ENCODE measurements at places on chromosomes 4 and X.

DNA sequence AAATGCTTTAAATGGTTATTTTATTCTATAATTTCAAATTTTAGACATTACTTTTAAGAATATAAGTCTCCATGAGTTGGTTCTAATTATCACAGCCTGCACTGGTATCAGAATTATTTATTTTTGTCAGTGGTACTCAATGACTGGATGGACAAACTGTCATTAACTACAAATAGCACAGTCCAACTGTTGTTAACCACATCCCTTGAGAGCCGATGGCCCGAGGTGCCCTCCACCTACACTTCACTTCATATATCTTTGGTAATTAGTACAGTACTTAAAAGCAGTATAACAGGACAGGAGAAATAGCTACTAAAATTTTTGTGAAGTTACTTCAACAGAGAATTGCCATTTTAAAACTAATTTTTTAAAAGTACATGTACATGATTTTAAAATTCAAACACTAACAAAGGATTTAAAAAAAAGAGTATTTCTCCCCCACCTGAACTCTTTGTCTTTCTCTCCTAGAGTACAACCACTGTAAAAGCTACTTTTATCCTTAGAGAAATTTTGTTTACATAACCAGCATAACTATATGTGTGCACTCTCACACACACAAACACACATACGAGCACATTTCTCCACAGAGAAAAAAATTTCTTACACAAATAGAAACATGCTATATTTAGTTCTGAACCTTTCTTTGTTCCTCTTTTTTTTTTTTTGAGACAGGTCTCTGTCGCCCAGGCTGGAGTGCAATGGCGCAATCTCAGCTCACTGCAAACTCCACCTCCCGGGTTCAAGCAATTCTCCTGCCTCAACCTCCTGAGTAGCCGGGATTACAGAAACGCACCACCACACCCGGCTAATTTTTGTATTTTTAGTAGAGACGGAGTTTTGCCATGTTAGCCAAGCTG lies 6.5 kb downstream of the TIFA start:
- no peak for DNase-seq

GRCh38 chr4:26086621-26087441 lies 172.8 kb downstream of the SMIM20 start:
- no peak for DNase-seq

DNA sequence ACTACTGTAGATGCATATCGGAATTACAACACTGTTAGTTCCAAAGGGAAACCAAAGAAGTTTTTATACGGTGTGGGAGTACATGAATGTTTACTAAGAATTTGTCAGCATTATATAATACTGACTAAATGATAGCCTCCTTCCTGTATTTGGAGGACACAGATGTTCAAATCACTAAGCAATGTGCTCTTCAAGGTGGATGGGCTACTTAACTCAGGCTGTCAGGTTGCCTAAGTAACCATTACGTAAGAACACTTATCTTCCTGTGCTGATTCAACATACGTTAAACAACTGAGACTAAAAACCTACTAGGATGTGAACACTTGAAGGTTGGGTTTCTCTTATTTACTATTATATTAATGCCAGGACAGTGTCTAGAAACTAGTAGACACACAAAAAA lies 81.9 kb upstream of the HPGD start:
- DNase-seq: no peak

- no peak for DNase-seq
These were observed 16.1 kb upstream of the WAS start for GRCh38 chrX:48667509-48667908.

DNA sequence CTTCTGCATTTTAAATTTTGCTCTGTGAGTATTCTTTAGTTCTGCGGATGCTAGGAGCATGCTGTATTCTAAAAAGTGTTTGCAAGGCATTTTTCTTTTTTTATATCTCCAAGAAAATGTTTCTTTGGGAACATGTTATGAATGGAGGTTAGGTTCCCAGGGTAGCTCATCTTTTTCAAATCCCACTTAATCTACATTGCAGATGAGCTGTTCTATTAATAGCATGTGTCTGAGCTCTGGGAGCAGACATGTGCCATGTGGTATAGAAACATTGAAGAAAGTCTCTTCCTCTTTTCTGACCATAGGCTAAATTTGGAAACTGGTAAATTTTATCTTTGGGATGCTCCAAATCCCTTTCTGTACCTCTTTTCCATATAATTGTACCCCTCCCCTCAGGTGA lies 23.2 kb downstream of the DIAPH2 start:
- DNase-seq: no peak

GRCh38 chr4:155911905-155912304 lies 8.4 kb downstream of the TDO2 start:
- no peak for DNase-seq

- no peak for DNase-seq
These were observed 81.8 kb downstream of the MID1IP1 start for GRCh38 chrX:38882894-38883626.

- no peak for DNase-seq
These were observed 83.6 kb downstream of the CRMP1 start for GRCh38 chr4:5809216-5809776.

GRCh38 chrX:123450222-123450621 lies 266.1 kb downstream of the GRIA3 start:
- DNase-seq: no peak

GRCh38 chrX:103149652-103150051 lies 56.7 kb upstream of the NXF3 start:
- no peak for DNase-seq

DNA sequence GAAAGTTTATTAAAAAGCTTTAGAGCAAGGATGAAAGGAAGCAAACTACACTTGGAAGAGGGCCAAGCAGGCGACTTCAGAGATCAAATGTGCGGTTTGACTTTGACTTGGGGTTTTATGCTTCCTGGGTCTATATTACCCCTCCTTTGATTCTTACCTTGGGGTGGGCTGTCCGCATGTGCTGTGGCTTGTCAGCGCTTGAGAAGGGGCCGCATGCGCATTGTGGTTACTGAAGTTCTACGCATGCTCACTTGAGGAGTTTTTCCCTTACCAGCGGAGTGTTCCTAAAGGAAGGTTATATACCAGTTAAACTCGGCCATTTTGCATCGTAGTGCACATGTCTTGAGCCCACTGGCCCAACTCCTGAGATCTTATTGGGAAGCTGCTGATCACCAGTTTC lies 9.9 kb downstream of the ZNF157 start:
- no peak for DNase-seq

- DNase-seq: no peak
These were observed 59.8 kb downstream of the AGTR2 start for GRCh38 chrX:116230130-116230898.

DNA sequence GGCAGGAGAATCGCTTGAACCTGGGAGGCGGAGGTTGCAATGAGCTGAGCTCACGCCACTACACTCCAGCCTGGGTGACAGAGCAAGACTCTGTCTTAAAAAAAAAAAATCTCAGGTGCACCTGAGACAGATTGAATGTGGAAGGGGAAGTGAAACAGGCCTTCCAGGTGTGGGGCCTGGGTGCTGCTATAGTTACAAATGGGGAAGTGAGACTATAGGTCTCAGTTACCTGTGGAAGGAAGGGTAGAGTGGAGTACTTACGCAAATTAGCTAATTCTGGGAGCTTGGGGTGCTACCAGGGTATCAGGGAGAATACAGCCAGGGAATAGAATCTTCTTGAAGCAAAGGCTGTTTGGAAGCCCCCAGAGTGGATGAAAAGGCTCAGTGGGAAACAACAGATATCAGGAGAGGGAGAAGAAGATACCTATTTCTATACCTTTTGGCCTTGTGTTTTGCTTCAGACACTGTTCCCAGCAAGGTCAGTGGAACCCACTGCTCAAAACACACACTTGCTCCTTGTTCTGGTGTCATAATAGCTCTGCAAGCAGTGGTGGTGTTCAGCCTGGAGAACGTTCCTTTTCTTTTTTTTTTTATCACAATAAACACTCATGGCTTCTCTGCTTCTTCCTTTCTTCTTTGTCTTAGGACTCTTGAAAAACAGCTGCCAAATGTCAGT lies 7.0 kb downstream of the CD38 start:
- DNase-seq: no peak

DNA sequence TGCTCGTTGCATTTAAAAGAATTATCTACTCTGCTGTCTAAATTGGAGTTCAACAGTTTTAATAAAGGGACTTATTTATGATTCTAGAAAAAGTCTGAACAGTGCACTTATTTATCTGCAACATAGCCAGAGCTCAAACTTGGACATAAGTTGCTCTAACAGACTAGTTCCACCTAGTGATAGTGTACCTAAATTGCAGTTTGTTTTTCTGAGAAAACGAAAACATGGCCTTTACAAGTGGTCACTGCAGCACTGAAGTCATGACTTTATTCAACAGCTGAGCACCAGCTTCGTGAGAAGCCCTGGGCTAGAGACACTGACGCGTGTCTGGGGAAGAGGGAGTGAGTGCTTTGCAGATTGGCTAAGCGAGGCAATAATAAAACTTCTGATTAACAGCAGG lies 77.3 kb upstream of the IGSF1 start:
- DNase-seq: no peak

DNA sequence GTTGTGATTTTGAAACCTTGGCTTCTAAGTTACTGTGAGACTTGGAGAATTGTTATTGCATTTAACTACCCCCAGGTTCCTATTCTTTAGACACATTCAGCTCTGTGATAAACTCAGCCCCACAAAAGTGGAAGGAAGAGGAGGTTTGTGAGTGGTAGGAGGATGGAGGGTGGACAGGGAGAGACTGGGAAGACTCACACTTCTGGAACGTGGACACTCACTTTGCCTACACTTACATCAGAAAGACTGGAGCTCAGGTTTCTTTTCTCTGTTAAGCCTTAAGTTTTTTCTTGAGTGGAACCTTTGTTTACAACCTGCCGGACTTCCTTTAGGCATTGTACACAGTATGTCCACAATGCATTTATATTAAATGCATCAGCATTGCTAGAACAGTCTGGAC lies 99.0 kb downstream of the AREG start:
- DNase-seq: no peak

DNA sequence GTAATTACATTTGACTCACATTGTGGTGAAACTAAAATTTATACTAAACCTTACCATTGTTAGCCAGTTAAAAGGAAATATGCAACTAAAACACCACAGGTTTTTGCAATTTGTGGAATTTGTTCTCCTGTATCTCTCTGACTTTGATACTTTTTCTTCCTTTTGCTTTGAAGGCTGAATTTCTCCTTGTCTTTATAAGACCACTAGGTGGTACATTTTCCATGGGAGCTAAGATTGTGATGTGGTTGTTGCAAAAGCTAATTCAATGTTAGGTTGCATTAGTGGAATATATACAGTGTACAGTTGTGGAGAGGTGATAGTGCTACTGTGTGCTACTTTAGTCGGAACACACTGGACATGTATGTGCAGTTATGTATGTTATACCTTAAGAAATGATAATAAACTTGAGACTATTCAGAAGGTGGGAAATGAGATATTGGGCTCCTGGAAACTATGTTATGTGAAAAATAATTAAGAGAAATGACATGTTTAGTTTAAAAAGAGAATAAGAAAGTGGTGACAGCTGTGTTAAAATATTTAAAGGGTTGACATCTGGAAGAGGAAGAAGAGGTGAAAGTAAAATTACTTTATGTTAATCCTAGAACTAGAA lies 70.3 kb downstream of the ARL9 start:
- DNase-seq: no peak

DNA sequence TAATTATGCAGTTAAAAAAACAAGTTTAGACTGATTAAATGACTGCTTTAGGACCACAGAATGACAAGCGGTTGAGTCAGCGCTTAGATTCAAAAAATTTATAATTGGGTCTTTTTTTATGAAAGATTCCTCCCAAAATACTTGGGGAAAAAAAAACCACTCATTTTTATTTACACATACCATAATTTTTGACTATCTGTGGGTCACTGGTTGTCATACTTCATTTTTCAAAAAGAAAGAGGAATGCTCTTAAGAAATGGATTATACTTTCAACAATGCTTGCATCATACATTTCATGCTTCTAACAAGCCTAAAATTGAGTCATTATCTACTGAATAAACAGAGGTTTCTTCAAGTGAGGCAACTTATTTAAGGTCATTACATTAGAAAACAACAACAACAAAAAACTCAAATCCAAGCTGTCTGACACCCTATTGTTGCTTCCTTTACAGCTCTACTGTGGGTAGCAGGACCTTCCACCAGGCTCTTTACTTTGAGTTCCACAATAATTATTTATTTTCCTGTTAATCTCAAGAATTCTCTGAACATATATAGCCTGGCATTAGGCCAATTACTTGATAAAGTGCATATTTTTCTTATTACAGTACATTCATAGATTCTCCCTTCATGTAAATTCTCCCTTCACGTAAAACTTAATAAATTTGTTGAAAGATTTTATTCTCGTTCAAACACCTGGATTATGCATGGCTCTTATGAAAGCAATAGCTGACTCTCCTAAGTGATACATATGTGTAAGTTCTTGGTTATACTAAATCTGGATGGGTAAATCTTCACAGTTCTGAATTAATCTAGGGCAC lies 445.5 kb downstream of the PCDH10 start:
- no peak for DNase-seq

GRCh38 chr4:11152684-11153083 lies 276.0 kb downstream of the HS3ST1 start:
- no peak for DNase-seq

DNA sequence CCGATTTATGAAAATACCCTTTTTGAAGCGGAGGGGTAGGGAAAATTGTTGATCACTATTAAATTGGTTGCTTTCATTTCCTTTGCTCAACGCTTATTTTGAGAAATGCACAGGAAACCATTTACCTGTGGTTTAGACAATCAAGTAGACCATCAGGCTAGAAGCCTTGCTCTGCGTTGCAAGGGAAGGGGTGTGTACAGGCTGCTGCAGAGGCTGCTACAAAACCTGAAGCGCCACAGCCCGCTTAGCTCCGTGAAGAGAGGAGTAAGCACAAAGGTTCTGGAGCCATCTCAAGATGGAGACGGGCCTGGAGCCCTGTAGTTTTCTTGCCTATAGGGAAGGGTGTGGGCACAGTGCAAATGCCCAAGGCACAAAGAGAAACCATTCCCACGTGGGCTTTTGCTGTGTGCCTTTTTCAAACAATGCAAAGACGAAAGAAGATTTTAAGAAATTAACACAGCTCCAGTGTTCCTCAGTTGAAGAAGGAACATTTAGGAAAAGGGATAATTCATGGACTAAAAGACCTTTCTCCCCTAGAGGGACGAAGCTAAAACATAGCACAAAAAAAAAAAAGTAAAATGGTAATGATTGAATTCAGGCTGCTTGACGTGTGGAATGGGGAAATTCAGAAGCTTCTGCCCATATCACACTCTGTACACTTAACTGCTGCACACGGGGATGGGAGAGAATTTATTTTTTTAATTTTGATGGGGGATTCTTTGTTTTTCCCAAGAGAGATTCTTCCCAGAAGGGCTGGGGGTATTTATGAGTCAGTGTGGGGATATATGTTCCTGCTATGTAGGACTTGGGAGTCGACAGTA lies 3.5 kb downstream of the TMSB4X start:
- no peak for DNase-seq

DNA sequence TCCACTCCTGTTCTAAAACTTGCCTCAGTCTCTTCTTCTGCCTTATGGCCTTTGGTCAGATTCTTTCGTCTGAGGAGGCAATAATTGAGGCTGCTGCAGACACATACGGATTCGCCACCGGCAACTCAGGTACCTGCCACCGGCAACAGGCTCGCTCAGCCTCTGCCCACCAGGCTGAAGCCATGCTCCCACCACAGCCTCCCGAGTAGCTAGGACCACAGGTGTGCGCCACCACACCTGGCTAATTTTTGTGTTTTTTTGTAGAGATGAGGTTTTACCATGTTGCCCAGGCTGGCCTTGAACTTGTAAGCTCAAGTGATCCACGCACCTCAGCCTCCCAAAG lies 26.6 kb downstream of the TNIP2 start:
- DNase-seq: no peak

- DNase-seq: no peak
These were observed 96.8 kb downstream of the PJA1 start for GRCh38 chrX:69068301-69069085.

All from coronary artery (tissue), 2 donors.